ENCODE measurements at places on chromosomes 7 and 10.

GRCh38 chr7:150450491-150451001, at the start of gene GIMAP8:
Gene GIMAP8, plus strand, starts transcription at chr7:150450630. Its CDS starts 16,069 bp downstream, at chr7:150466699.
- DNase-seq: no peak

DNA sequence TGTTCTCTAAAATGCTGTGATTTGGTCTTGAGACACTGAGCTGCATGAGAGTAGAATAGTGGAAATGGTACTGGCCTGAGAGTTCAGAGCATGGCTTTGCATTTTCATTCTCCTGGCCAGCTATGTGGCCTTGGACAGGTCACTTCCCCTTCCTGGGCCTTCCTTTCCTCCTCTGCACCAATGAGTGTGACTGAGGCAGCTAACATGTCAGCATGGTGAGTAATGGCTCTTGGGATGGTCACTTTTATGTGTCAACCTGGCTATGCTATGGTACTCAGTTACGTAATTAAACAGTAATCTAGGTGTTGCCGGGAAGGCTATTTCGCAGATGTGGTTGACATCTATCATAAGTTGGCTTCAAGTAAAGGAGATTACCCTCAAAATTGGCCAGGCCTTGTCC, 109.3 kb downstream of the RTKN2 start:
- DNase-seq: no peak

- no peak for DNase-seq
These were observed 565.4 kb upstream of the NRP1 start for GRCh38 chr10:33899578-33900531.

GRCh38 chr7:16172366-16172765, 249.0 kb downstream of the CRPPA start:
- no peak for DNase-seq

DNA sequence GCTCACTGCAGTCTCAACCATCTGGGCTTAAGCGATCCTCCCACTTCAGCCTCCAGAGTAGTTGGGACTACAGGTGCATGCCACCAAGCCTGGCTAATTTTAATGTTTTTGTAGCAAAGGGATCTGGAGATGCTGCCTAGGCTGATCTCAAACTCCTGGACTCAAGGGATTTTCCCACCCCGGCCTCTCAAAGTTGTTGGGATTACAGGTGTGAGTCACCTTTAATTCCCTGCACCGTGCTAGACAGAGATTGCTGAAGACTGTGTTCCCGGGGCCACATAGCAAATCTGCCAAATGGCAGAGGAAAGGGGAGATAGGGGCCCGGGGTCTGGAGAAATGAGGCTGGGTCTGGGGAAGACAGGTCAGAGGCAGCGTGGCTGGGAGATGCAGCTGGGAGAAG, 20.6 kb upstream of the PSMG3 start:
- DNase-seq: no peak

GRCh38 chr10:58833771-58834561, 321.3 kb downstream of the BICC1 start:
- no peak for DNase-seq

DNA sequence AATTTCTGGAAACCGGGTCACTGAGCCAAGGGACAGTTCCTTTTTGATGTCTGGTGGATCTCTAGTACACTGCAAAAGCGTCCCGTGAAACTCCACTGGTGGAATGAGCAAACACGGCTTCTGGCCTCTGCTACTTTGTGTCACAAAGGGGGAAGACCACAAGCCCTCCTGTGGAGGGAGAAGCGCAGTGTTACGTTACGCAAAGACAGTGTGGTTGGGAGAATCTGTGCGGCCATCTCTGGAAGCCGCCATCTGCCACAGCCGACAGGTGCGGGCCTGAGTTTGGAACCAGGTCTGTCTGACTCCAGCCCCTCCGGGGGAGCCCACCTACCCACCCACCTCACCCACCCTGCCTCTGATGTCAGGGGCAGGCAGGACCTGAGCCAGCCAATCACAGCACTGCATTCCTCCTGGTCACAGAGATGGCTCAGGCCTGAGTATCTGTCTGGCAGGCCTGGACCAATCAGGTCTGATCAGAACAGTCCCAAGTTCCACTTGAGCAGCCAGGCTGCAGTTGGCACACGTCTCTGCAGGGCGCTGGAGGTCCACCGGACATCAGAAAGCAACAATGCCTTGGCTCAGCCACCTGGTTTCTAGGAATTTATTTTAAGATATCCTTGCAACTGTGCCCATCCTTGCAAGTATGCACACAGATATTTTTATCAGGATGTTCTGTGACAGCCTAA, 3.0 kb upstream of the CYP2W1 start:
- DNase-seq: no peak

DNA sequence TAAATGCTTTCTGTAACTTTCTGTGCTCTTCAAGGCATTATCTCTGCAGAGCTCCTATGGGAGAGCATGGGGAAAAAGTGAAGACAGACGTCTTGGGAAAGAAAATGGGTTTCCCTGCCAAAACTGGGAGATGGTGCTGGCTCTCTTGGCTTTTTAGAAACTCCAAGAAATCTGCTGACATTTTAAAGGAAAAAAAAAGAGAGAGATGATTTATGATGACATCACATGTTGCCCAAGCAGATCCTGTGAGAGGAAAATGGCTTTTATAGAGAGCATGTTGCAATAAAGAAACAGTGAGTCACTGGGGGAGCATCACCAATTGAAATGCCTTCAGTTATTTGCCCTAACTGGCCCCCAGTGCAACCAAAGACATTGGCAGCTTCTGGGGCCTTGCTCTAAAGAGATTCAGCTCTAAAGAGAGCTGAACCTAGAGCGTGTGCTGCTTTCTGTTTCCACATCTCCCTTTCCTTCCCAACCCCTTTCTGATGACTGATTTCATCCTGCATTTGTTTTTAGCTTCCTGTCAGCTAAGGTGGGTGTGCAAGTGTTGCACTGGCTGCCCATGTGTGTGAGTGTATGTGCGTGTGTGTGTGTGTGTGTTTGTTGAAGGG, 37.7 kb downstream of the LRMDA start:
- DNase-seq: no peak

DNA sequence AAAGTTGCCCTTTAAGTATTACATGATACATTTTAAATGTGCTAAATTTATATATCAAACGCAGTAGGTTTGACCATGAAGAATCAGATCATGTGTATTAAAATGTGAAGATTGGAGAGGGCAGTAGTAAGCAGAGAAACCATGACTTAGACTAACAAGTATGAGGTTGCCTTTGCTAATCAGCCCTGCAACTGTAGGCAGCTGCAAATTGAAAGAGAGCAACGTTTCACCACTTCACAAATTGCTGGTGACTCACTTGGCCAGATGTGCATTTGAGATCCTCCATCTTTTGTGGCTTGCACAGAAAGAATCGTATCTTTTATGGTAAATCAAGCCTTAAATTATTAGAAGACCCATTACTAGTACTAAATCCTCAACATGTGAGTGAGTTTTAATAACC, 10.1 kb upstream of the SEMA3A start:
- DNase-seq: no peak

DNA sequence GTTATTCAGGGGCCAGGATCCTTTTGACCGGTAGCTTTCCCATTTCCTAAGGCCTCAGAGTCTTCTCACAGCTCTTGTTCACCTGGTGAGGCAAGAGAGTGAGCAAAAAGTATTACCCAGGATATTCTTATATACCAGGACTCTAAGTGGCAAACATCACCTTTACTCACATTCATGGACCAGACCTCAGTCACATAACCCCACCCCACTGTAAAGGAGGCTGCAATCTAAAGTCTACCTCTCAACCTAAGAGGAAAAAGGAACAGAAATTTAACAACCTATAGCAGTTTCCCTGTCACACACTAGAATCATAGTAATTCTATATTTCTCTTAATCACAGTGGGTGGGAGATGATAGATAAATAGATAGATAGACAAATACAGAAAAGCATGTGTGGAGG, 176.0 kb upstream of the PTPRZ1 start:
- DNase-seq: no peak

Measured in KG1 (cell line).